Stromal cell of bone marrow (primary cell): ENCODE measurements at places on chromosomes 5 and 9.

DNA sequence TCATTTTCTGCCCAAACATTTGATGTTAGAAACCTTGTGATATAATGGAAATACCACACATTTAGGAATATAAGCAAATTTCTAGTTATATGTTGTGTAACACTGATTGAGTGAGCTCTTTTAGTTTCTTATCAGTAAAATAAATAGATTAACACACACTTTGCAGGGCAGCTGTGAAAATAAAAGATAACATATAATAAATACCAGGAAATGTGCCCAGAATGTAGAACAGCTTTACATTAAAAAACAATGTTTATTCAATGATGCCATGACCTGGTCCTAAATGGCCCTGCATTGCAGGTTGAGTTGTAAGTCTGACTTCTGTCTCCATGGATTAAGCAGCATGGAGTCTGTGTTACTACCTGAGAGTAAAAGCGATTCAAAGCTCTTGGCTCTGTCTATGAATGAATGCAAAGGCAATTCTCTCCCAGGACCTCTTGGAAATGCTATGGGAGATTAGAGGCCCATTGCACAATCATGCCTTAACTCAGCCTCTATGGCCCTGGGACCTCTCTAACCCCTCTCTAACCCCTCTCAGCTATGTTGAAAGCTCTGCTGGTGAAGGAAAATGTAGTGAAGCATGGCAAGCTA lies 296.0 kb upstream of the ACTBL2 start:
- DNase-seq: no peak

GRCh38 chr9:79970146-79970425 lies 398.3 kb downstream of the TLE4 start:
- DNase-seq: no peak

DNA sequence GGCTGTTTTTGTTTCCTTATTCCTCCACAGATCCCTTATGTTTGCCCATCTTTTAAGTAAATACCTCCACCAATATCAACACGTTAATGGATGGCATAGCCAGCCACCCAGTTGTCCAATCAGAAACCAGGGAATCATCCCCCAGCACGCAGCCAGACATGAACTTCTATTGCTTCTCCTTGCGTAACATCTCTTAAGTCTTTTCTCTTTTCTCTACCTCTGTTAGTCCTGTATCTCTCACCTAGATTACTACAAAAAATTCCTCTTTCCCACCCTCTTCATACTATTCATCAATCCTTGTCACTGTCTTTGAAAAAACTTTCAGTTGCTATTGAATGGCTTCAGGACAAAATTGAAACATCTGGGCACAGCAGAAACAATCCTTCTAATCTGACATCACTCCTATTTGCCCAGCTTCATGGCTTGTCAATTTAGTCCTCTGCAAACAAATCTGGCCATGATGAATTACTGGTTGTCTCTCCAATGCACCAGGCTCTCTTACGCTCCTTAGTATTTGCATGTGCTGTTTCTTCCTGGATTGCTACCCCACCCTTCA lies 349.3 kb downstream of the RAB3C start:
- no peak for DNase-seq

GRCh38 chr5:142821034-142821732 lies 51.0 kb downstream of the ARHGAP26 start:
- DNase-seq: no peak

DNA sequence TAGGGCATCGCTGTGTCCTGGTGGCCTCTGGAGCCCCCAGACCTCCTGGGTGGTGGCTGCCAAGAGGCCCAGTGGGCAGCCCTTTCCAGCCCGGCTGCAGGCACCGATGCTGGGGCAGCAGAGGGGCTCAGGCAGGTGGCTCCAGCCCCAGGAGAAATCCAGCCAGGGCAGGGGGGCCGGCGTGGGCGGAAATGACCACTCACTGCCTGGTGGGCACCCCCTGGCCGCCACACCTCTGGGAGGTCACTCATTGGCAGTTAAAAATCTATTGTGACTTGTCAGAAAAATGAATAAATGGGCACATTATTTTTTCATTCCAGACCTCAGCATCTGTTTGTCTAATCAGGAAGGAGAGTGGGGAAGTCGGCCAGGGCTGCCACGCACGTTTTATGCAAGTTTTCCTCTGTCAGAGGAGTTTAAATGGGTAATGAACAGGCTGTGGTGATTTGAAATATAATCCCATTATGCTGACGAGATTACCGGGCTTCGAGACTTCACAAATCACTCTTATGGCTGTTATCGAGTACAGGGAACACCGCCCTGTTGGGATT lies 171.9 kb downstream of the GAPVD1 start:
- no peak for DNase-seq
